C1 segment of cervical spinal cord (tissue), 14 donors: ENCODE measurements at places on chromosomes 6 and 20.
A peak's percentile ranks its signal among the peaks of the same experiment; 100 is the strongest.

- no peak for DNase-seq
Observed at GRCh38 chr6:181049-181654, 111.1 kb upstream of the DUSP22 start.

DNA sequence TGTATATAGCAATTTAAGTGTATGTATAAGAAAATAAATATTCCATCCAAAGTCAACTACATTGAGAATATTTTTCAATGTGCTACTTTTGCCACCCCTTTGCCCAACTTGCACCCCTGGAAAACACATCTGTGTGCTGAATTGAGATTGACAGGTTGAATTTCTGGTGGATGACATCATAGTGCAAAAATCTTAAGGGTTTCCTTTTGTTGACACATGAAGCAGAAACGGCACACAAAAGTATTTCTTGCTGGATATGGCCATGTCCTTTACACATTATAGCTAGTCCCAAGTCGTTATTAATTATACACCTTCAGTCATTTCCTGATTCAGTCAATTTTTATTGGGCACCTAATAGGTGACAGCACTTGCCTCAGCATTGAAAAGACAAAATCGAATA, 188.7 kb upstream of the FBXL4 start:
- no peak for DNase-seq

DNA sequence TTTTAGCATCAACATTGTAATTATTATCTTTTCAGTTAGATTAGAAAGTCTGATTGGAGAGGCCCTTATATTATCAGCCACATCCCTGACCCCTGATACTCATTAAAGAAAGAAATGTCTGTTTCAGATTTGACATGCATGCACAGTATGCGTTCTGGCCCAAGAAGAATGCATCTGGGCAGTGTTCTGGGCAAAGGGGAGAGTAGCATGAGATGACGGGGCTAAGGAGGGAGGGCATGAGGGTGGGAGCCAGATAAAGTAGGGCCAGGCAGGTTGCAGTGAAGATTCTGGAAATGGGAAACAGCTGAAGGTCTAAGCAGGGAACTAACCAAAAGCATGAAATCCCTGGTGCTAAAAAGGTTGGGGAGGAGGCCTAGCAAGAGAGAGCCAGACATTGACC, 7.3 kb downstream of the SAYSD1 start:
- no peak for DNase-seq

DNA sequence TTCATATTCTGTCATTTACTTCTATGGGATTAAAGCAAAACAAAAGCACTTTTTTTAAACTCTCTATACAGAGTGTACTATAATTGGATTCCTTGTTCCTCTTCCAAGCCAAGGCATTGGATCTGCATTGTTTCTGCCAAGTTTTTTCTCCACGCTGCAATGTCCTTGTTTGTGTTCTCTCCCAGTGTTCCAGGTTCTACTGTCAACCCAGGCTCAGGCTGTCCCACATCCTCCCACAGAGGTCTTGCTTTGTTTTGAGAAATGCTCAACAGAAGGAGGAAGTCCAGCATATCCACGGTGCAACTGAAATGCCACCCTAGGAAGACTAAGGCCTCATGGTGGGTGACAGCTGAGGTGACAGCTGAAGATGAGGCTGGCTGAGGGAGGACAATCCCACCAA, 287.1 kb upstream of the PRDM1 start:
- DNase-seq = peak; percentile 88

GRCh38 chr6:13295576-13295975, 32.8 kb downstream of the TBC1D7 start:
- no peak for DNase-seq

GRCh38 chr6:87905101-87905641, 142.5 kb upstream of the SPACA1 start:
- DNase-seq = no peak

- no peak for DNase-seq
Observed at GRCh38 chr6:33433001-33433543, 13.2 kb downstream of the SYNGAP1 start.

- no peak for DNase-seq
Observed at GRCh38 chr20:63061051-63061770, 54.4 kb upstream of the BHLHE23 start.

- DNase-seq = no peak
Observed at GRCh38 chr6:156718647-156719394, 58.4 kb upstream of the ARID1B start.

- no peak for DNase-seq
Observed at GRCh38 chr6:121858986-121859385, 423.5 kb downstream of the GJA1 start.

- no peak for DNase-seq
Observed at GRCh38 chr6:89944181-89944755, 50.0 kb downstream of the GJA10 start.

- no peak for DNase-seq
Observed at GRCh38 chr6:46935687-46936086, 13.9 kb upstream of the ADGRF5 start.

- DNase-seq = no peak
Observed at GRCh38 chr6:167150941-167151549, 6.7 kb downstream of the GPR31 start.

- no peak for DNase-seq
Observed at GRCh38 chr6:4806337-4806725, 30.1 kb downstream of the CDYL start.

DNA sequence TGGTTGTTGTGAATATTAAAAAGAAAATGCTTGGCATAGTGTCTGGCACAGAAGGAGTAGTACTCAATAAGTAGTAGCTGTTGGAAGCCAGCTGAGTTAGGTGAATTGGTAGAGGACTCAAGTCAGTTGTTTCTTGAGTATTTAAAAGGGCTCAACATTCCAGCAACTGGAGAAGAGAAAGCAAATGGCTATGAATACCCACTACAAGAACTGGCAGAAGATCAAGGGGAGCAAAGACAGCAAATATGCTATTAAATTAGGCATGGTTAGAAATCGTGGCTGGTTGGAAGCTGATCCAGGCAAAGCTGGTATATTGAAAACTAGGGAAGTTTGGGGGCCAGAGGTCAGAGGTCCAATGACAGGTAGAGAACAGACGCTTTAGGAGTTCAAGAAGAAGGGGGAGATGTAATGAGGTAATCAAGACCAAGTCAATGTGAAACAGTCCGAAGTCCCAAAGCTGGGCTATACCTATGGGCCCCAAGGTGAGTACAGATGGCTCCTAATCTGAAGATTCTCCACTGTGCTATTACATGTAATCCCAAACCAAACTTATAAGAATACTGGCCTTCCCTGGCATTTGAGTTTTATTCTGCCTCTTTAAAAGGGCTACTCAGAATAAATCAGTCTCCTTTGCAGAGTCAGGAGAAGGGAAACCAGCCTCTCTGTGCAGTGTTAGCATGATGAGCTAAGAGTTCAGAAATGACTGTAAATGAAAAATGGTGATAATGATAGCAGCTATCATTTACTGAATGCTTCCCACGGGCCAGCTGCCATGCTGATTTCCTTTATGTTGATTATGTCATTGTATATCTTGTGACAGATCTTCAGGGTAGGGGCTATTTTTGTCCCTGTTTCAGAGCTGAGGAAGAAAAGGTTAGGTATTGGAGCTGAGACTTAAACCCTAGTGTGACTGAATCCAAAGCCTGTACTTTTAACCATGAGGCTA, 122.3 kb downstream of the ANKS1A start:
- DNase-seq = no peak

DNA sequence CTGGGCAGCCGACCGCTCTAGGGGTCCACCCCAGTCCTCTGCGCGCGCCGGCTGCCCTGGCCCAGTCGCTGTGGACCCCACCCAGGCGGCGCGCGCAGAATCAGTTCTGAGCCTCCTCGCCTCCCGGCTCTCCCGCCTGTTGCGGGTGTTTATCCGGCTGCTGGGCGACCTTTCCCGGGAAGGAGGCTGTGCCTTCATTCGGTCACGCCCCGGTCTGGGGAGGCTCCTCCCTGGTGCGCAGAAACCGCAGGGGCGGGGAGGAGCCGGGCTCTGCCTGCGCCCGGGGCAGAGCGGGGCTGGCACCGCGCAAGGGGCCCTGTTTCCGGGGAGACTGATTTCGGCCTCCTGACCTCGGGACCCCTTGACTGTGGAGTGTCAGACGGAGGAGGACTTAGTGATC, 80.8 kb upstream of the EYS start:
- DNase-seq = no peak

- no peak for DNase-seq
Observed at GRCh38 chr6:147401779-147402178, 106.7 kb upstream of the SAMD5 start.

GRCh38 chr20:3559637-3560036, 88.8 kb downstream of the ATRN start:
- DNase-seq = no peak

DNA sequence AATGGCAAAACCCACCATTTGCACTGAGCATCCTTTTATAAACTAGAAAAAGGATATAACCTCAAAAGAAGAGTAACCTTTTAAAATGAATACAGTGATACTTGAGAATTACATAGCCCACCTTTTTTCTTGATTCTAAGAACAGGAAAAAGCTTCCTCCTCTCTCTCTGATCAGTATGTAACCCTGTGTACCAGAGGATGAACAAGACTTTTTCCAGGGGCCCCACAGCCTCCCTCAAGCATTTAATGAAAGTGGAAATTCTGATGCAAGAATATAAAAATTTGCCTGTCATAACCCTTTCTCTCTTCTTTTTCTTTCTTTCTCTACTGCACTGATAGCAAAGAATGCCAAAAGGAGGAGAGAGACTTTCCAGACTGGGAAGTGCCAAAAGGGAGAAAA, 64.2 kb upstream of the BTN3A2 start:
- no peak for DNase-seq

DNA sequence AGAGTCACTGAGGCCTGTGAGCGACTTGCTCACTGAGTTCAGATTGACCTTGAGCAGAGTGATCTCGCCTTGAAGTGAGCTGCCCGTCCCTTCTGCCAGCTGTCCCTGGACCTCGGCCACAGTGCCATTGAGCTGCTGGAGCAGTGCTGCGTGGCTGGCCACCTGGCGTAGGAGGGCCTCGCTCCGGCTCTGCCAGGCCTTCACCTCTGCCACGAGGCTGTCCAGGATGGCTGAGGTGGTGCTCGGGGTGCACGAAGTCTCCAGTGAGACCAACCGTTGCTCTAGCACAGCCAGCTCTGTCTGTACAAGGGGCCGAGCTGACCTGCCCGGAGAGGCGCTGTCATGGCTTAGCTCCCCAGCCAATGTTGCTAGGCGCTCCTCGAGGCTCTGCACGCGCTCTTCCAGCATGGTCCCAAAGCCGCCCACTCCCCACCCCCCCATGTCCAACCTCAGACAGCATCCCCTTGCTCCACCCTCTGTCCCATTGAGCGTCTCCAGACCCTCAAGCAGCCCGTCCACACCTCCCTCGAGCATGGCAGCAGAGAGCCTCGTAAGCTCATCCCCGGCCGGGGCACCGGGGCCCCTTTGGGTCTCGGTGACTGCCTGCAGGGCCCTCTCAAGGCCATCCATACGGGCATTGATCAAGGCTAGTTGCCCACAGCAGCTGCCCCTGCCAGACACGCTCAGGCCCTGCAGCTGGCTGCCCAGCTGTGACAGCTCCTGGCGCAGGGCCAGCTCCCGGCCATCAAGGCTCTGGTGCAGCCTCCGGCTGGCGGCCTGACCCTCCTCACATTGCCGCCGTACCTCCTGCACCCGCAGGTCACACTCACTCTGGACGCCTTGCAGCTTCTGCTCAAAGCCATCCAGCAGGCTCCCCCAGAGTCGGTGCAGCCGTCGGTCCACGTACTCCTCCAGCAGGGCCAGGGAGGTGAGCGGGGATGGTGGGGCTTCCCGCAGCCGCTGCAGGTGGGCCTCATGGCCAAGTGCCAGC, 4.6 kb downstream of the EMILIN3 start:
- DNase-seq = no peak

DNA sequence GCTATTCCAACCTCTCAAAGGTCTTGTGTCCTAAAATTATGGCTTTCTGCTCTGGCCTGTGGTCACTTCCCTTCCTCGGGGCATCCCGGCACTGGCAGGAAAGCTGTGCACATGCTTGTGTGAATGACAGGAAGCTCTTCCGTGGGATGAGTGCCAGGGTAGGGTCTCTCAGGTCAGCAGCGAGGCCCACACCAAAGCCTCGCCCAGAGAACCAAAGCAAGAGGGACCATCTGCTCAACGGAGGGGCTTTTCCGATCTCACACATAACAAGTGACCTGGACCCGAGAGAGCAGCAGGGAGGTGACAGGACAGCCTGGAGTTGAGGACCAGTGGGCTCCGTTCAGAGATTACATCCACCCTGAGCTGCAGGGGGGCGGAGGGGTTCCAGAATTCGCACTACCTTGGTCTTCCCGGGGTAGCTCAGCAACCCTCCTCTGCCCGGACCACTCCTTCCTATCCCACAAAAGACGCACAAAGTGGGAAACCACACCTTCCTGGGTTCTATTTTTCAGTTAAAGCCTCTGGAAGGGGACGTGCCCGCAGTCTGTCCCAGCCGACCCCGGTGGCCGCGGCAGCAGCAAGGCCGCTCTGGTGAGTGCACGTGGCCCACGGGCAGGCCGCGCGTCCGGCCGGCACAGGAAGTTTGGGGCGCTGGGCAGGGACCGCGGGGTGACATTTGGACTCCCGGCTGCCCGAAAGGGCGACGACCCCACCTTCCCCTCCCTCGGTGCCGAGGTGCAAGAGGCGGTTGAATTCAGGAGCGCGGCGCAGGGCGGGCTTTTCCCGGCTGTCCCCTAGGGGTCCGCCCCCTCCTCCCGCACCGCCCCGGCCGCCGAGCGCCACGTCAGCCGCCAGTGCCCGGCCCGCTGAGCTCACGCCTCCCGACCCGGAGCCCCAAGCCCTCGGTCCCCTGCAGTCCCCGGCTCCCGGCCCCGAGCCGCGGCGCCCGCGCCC, 988 bp downstream of the TXNDC5 start:
- DNase-seq = peak; percentile 54

DNA sequence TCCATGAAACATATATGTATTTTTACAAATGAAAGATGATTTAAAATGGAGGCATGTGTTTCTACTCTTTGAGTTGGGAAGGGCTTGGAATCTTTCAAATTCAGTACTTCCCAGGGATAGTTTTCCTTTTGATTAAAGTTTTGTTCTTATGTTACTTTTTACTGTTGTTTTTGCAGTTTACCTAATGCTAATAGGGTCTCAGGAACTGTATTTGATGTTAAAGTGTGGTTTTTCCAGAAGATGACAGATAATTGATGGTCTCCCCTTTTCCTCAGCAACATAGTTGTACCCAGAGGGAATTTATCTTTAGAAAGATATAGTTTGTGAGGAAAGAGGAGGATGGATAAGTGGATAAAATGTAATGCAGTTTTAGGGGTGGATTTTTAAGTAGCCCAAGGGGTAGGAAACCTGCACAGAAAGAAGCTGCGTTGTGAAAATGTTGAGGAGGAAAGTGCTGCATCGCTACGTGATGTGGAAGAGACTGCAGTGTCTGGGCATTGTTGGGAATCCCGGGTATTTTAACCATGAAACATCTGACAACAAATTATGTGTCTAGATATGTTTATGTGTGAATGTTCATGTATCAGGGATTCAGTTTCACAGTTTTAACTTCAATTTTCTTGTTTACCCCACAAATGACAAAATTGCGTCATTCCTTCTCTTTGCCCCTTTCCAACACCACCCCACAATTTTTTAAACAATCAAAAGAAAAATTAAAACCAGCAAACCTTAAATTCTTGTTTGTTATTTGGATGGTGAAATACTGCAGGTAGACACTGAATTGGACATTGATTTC, 42.3 kb downstream of the GNAS start:
- no peak for DNase-seq

DNA sequence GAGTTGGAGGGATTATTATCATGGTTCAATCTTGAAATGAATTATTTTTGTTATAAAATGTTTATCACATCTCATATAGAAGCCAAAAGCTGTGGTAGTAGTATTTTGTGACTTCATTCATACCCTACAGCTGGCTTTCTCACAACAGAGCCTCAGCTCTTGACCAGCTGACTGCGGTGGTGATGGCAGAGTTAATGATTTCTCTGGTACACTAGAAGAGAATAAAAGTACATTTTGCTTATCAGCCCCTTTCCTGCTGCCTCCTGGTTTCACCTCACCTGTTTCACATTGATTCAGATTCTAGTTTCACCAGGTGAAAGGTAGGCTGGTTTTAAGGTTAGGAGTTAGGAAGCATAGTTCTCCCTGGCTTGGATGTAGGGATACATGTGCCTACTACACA, 55.7 kb downstream of the AFG1L start:
- no peak for DNase-seq
